ENCODE measurements at places on chromosomes 16 and 17. TPM values are rescaled to one million over a fixed set of nuclear protein-coding genes. Genes with fewer than 3 reads are reported as not detected.

DNA sequence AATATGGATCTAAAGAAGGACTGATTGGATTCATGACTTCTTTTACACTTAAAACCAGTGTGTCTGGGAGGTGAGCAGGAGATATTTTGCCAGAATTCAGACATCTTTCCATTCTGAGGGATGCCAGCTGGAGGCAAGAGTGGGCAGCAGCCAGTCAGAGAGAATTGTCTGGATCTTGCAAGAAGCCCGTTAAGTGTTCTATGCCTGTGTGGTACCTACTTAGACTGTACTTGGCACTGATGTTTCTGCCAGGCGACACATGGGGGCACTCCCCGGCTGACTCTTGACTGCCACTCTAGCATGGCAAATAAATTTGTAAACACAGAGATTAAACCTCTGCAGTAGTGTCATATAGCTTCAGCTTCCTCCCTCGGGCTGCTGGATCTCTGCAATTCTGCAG, 247.7 kb downstream of the UTP18 start:
- DNase-seq = no peak

Gene ITGB4
- 8.0 TPM for total RNA-seq

Gene CLEC3A
- not detected for total RNA-seq

Gene B4GALNT2
- not detected for total RNA-seq
